ENCODE measurements at places on chromosomes 3 and 15. TPM values are rescaled to one million over a fixed set of nuclear protein-coding genes. Genes with fewer than 3 reads are reported as not detected.

GRCh38 chr15:65083262-65083701 is 6.7 kb downstream of the KBTBD13 start:
- no peak for DNase-seq
- no peaks in the 10 kb centered on the region for H3K27me3 ChIP-seq
- H3K36me3 ChIP-seq = no peaks in the 10 kb centered on the region
- no peak overlapping the region for H3K4me3 ChIP-seq

DNA sequence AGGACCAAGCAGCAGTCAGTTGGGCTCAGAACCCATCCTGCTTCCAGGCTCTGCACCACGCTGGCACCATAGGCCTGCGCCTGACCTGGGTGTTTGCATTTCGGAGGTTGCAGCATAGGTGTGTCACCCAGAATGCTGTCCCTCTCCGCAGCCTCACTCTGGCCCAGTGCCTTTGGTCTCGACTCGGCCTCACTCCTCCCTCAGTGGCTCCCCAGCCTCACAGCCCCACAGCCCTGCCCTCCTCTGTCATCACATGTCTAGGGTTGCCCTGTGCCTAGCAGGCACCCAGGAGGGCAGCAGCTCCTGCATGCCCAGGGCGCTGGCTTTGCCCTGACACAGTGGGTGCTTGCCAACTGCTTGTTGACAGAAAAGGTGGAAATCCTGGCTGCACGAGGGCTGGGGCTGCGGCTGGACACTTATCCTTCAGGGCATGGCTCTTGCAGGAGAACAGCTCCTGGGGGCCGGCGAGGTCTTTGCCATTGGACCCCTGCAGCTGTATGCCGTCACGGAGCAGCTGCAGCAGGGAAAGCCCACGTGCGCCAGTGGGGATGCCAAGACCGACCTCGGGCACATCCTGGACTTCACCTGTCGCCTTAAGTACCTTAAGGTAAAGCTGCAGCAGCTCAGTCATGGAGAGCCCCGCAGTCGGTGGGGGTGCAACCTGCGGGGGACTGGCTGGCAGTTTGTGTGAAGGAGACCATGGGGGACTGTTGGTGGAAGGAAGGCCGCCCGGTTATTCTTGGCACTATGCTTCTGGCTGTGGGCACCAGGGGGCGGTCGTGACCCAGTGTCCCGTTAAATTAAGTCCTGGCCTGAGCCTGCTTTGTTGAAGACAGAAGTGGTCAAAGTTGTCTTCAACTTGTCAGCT is 16.2 kb downstream of the NISCH start:
- H3K4me1 ChIP-seq = no peaks in the 10 kb centered on the region
- H3K27ac ChIP-seq = no peak overlapping the region
- H3K36me3 ChIP-seq = peaks cover 64% of the 10 kb centered on the region
- no peaks in the 10 kb centered on the region for H3K27me3 ChIP-seq
- no peak for DNase-seq

GRCh38 chr3:72011485-72011884 is 226.5 kb upstream of the PROK2 start:
- no peak overlapping the region for H3K4me3 ChIP-seq
- no peaks in the 10 kb centered on the region for H3K4me1 ChIP-seq
- H3K27me3 ChIP-seq = no peaks in the 10 kb centered on the region
- DNase-seq = no peak
- H3K27ac ChIP-seq = no peak overlapping the region
- no peaks in the 10 kb centered on the region for H3K36me3 ChIP-seq

GRCh38 chr3:144229330-144229729 is 257.7 kb downstream of the DIPK2A start:
- H3K4me1 ChIP-seq = no peaks in the 10 kb centered on the region
- DNase-seq = no peak
- no peak overlapping the region for H3K27ac ChIP-seq
- H3K36me3 ChIP-seq = no peaks in the 10 kb centered on the region

DNA sequence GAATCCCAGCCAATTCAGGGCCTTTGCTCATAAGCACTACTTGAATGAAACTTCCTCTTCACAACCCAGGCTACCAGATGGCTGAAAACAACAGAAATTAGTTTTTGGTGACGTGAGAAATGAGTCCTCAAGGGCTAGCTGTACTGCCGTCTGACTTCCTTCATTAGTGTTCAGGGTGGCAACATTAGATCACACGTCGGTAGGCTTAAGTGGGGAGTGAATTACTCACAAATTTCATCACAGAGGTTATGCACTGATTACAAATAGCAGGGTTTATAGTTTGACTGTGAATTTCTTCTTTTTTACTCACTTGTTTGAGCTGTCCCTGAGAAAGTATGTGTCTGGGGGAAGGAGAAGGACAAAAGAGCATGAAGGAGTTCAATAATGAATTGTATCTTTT is 397.2 kb downstream of the GAP43 start:
- H3K36me3 ChIP-seq = no peaks in the 10 kb centered on the region
- H3K27ac ChIP-seq = no peak overlapping the region
- no peaks in the 10 kb centered on the region for H3K4me1 ChIP-seq
- no peak for DNase-seq
- H3K27me3 ChIP-seq = no peaks in the 10 kb centered on the region

DNA sequence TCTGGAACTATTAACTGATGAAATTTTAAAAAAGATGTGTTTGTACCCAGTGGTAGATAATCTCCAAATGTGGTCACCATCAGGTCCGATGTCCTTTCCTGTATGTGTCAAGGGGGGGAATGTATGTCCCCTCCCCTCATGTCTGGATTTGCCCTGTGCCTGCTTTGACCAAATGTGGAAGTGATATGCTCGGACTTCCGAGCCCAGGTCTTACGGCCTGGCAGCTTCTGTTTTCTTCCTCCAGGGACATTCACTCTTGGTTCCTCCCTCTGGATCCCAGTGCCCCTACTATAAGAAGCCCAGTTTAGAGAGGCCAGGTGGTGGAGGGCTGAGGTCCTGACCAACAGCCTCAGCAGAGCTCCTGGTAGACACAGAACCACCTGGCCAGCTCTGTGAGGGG is 75.5 kb downstream of the CCR1 start:
- H3K27ac ChIP-seq = no peak overlapping the region
- peaks cover 4% of the 10 kb centered on the region for H3K4me1 ChIP-seq
- no peak overlapping the region for H3K4me3 ChIP-seq
- no peak for DNase-seq
- no peaks in the 10 kb centered on the region for H3K27me3 ChIP-seq
- no peaks in the 10 kb centered on the region for H3K36me3 ChIP-seq

DNA sequence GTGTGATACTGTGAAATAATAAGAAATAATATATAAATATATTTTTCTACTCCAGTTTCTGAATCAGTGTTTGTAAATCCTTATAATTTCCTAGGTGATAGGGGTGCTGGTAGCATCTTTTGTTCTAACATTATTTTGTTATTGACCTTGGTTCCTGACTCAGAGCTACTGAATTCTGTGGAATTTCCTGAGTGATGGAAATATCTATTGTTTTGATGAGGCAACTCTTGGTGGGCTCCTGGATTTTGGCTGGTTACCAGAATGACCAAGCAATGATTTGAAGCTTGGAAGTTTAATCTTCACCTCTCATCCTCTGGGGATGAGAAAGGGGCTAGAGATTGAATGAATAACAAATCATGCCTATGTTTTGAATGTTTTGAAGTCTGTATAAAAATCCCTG is 377.3 kb downstream of the LPP start:
- no peaks in the 10 kb centered on the region for H3K27me3 ChIP-seq
- H3K4me3 ChIP-seq = no peak overlapping the region
- no peak overlapping the region for H3K27ac ChIP-seq
- H3K4me1 ChIP-seq = no peaks in the 10 kb centered on the region
- DNase-seq = no peak

- no peaks in the 10 kb centered on the region for H3K36me3 ChIP-seq
- H3K4me1 ChIP-seq = no peaks in the 10 kb centered on the region
- H3K27me3 ChIP-seq = no peaks in the 10 kb centered on the region
- no peak overlapping the region for H3K27ac ChIP-seq
Observed at GRCh38 chr3:158809642-158810041, 7.8 kb downstream of the MFSD1 start.

DNA sequence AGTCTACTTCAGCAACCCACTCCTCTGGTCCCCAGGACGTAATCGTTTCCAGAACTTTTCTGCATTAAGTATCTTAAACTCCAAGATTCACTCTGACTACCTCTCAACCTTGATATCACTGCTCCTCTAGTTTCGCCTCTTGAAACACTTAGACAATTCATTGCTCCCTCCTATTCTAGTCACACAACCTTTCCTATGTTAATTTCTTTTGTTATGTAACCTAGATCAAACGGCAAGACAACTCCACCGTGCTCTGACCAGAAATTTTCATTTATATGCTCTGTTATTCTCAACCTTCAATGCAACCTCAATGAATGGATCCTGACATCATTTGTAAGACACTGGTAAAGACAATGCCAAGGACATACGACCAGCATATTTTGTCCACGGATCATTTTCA is 71.3 kb downstream of the CADM2 start:
- no peaks in the 10 kb centered on the region for H3K27me3 ChIP-seq
- no peak overlapping the region for H3K4me3 ChIP-seq
- H3K36me3 ChIP-seq = no peaks in the 10 kb centered on the region
- no peak overlapping the region for H3K27ac ChIP-seq

GRCh38 chr3:14199641-14200040 is 21.0 kb downstream of the LSM3 start:
- H3K36me3 ChIP-seq = no peaks in the 10 kb centered on the region
- H3K27me3 ChIP-seq = no peaks in the 10 kb centered on the region
- DNase-seq = no peak
- no peak overlapping the region for H3K27ac ChIP-seq
- H3K4me1 ChIP-seq = no peaks in the 10 kb centered on the region
- no peak overlapping the region for H3K4me3 ChIP-seq

DNA sequence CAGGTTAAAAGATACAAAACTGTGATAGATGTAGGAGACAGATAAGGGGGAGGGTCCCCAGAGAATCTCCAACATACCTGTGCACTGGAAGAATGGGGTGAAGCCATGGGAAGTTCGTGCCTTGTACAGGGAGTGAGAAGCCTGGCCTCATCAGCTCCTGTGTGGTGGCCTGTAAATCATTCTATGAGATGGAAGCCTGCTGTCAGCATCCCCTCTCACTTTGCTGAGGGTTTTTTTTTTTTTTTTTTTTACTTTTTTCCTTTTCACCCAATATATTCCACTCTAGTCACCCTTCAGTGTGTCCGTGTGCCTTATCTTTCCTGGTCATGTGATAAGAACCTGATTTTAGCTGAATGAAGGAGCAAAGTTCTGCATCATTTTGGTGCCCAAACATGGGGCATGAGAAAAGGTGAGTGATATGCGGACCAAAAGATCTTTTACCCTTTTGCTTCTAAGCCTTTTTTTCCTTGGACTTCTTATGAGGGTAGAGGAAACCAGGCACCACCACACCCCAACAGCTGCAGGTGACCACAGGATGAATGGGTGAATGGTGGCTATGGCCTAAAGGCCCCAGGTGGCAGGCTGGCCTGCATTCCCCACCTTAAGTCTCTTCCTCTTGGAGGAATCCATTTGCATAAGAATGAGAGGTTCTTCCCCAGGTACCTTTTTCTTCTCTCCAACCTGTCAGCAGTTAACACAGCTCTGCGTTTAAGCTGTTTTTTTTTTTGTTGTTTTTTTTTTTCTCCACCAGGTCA is 1345.0 kb downstream of the NSUN3 start:
- no peak for DNase-seq
- no peaks in the 10 kb centered on the region for H3K4me1 ChIP-seq
- H3K36me3 ChIP-seq = no peaks in the 10 kb centered on the region
- no peak overlapping the region for H3K4me3 ChIP-seq
- no peaks in the 10 kb centered on the region for H3K27me3 ChIP-seq

DNA sequence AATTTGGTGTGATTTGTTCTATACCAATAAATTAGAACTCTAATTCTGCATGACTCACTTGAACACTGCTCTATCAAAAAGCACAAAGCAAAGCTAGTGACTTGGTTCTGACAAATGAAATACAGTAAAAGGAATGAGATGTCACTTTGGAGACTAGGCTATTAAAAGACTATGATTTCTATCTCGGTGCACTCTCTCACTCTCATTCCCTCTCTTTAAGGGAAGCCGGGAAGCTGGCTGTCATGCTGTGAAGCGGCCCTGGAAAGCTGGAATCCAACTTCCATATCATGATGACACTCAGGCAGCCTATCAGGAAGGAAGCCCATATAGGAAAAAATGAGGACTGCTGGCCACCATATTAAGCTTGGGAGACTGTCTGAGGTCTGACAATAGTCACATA is 590.1 kb upstream of the CBLB start:
- no peak for DNase-seq
- no peak overlapping the region for H3K4me3 ChIP-seq
- no peaks in the 10 kb centered on the region for H3K4me1 ChIP-seq
- H3K27me3 ChIP-seq = no peaks in the 10 kb centered on the region
- no peaks in the 10 kb centered on the region for H3K36me3 ChIP-seq
- H3K27ac ChIP-seq = no peak overlapping the region

DNA sequence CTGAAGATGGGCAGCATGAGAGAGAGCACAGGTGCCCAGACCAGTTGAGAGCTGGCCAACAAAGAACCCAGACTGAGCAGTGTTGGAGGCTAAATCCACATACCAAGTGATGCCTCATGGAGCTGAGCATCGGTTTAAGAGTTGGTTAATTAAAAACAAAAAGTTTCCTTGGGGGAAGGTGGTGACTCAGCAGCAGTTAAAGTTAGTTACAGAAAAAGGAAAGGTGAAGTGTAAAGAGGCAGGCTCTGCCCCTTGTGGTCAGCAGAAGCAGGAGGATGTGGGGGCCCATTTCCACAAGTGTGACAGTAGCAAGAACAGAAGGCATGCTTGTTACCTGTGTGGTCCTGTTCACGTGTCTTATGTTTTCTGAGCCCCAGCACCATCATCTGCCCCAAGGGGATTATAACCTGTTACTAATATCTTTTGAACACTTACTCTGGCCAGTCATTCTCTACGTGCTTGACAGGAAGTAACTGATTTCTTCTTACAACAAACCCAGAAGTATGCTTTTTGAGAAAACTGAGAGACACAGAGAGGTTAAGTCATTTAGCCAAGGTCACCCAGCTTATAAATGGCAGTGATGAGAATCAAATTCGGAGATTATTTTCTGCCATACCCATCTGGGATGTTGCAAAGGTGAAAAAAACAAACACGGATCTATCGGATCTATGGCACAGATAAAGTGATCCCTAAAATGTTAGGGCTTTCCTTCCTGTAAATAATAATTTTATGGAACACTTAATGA is 91.0 kb downstream of the EPHB1 start:
- no peaks in the 10 kb centered on the region for H3K27me3 ChIP-seq
- H3K27ac ChIP-seq = no peak overlapping the region
- no peaks in the 10 kb centered on the region for H3K36me3 ChIP-seq
- H3K4me1 ChIP-seq = no peaks in the 10 kb centered on the region
- no peak overlapping the region for H3K4me3 ChIP-seq

GRCh38 chr3:16927485-16927884 is 42.7 kb downstream of the PLCL2 start:
- no peak overlapping the region for H3K27ac ChIP-seq
- no peaks in the 10 kb centered on the region for H3K36me3 ChIP-seq
- no peaks in the 10 kb centered on the region for H3K27me3 ChIP-seq
- H3K4me1 ChIP-seq = peaks cover 23% of the 10 kb centered on the region
- no peak overlapping the region for H3K4me3 ChIP-seq

DNA sequence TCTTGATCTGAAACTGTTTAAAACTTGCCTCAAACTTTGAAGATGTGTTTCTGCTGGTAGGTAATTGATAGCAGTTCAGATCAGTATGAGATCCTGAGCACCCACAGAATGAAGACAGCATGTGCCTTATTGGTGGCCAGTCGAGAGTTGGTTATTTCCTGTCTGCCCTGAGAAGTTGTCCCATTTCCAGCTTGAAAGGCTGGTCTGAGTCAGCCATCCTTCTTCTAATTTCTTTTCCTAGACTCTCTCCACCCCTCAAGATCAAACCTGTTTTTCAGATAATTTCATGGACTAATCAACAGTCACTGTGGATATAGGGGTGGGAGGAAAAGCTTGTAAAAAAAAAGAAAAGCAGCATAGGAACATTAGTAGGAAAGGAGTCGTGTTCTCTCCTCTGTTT is 464.4 kb downstream of the FOXP1 start:
- H3K36me3 ChIP-seq = peaks cover 21% of the 10 kb centered on the region
- no peak for DNase-seq
- no peaks in the 10 kb centered on the region for H3K27me3 ChIP-seq
- H3K4me3 ChIP-seq = no peak overlapping the region
- H3K27ac ChIP-seq = peak overlapping the region; percentile 21

Gene PEX5L
- total RNA-seq = not detected

Gene NEK10
- 1.2 TPM for total RNA-seq

Gene IL5RA
- total RNA-seq = 0.43 TPM

All from T-cell (primary cell).